NCI-H1417 (cell line): ENCODE measurements at places on chromosomes 6 and 20.
A peak's percentile ranks its signal among the peaks of the same experiment; 100 is the strongest.

DNA sequence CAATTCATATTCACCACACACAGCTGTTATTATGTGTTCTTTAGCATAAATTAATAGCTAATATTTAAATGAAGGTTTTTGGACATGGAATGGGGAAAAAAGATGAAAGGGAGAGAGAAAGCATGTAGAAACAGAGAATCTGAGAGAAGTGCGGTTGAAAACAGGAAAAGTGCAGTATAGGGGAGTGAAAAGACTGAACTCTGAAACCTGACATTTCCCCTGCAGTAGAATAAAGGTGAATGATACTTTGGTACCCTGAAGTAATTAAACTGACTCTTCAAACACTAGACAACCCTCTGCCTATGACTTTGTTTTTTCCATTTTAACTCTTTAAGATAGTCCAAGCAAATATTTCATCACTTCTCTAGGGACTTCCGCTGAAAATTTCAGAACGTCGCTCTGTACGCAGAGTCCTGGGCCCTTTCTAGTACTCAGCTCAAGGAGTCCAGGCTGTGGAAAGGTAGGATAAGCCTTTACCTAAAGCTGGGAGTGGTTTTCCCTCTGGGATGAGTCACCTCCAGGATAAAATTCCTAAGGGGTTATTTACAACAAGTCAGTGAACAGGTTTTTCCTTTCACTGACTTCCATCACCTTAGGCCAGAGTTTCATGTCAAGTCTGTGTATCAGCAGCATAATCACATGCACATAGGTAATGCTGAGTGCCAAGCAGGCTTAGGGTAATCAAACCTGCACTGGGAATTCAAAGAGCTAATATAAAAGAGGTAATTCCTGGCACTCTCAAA lies 614.5 kb downstream of the PKHD1 start:
- DNase-seq = no peak

GRCh38 chr6:144220031-144220790 lies 64.9 kb upstream of the UTRN start:
- no peak for DNase-seq

DNA sequence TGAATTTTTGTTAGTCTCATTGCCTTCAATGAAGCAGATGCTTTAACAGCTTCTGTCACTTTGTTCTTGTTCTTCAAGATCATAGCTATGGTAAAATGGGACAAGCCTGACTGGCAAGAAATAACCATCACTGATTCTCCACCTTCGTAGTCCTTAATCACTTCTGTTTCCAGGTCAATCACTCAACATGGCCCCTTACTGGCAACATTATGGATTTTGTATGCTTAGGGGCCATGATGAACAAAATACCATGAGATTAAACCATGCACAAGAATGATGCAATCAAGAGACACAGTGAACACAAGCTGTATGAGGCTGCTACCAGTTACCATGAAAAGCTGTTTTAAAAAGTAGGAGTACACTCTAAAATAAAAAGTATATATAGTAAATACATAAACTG lies 32.8 kb downstream of the ADNP start:
- no peak for DNase-seq

- DNase-seq = peak; percentile 29
Measured at GRCh38 chr6:9527679-9528286, 887.1 kb downstream of the TFAP2A start.

GRCh38 chr6:141688916-141689315 lies 443.8 kb upstream of the GJE1 start:
- no peak for DNase-seq

- DNase-seq = peak; percentile 18
Measured at GRCh38 chr6:118333772-118334171, 214.3 kb upstream of the PLN start.

DNA sequence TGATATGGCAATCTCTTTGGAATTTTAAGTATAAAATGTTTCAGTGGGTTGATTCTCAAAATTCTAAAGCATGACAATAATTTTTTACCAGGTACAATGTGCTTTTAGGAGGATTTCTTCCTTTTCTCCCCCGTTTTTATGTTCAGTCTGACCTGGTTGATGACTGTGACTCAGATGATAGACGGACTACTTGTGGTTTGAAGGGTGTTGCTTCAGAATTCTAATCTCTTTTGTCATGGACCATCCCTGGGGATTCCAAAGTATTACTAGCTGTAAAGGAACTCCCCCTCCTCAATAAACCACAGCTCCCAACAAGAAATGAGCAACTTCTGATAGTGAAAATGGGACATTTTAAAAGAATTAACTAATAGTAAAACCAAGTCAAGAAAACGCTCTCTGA lies 34.9 kb upstream of the TNFAIP3 start:
- no peak for DNase-seq

DNA sequence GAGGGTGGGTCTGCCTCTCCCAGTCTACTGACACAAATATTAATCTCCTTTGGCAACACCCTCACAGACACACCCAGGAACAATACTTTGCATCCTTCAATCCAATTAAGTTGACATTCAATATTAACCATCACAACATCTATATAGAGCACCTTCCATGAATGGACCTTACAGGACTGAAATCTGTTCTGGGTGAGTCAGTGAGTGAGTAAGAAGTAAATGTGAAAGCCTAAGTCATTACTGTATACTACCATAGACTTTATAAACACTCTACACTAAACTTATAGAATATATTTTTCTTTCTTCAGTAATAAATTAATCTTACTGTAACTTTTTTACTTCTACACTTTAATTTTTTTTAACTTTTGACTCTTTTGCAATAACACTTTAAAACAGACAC lies 993.8 kb upstream of the MAP3K7 start:
- DNase-seq = no peak

GRCh38 chr6:35089935-35090505 lies 51.1 kb downstream of the TCP11 start:
- no peak for DNase-seq

GRCh38 chr6:21395121-21395520 lies 198.4 kb upstream of the SOX4 start:
- DNase-seq = no peak

DNA sequence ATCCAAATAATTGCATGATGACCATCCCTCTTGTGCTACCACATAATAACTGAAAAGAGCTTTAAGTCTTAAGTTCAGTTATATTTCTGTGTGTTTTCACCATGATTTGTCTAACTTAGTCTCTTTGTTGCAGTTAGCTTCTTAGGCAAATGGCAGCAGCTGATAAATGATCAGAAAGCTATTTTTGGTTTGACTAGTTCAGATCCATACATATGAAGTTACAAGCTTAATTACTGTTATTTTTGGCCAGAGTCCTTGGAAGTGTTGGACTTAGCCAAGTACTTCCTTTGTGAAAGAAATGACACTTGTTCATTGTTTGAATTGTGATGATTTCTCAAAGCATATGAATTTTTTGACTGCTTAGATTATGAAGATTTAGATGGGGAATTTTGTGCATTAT lies 54.2 kb downstream of the HIVEP1 start:
- no peak for DNase-seq

DNA sequence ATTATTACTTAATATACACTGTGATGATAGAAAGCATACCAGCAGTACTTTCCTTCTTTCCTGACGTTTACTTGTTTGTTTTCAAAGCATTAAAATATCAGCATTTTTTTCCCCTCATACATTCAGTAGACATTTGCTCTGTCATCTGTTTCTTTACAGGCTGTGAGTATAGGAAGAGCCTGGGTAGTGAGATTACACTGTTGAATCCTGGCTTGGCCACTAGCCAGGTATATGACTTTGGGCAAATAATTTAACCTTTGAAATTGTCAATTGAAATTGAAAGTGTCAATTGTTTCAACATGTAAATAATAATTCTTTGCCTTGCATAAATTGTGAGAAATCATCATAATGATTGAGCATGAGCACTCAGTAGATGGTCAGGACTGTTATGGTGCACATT lies 336.2 kb downstream of the CDKAL1 start:
- DNase-seq = peak; percentile 16

DNA sequence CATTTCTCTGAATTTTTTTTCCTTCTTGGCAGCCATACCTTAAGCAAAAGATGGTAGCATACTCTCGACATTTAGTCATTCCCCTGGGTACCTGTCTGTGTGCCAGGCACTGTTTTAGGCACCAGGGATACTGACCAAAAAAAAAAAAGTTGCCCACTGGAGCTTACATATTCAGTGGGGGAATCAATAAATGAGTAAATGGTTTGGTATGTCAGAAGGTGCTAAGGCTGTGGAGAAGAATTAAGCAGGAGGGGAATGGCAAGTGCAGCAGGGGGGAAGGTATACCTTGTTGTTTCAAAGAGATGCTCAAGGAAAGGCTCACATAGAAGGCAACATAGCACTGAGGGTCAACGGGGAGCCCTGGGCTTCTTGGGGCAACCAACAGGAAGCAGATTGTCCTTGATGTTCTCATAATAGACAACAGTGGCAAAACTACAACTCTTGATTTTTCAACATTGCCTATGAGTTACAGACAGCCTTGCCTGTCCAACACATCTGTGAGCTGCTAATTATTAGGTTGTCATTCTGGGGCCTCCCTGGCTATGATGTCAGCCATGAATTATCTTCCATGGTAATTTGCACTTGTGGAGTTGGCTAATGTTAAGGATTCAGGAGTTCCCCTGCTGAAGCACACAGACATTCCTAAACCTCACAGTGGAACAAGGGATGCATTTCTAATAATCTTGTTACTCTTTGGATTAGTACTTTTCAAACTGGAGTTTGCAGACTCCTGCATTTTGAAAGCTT lies 19.6 kb downstream of the NT5E start:
- DNase-seq = no peak

DNA sequence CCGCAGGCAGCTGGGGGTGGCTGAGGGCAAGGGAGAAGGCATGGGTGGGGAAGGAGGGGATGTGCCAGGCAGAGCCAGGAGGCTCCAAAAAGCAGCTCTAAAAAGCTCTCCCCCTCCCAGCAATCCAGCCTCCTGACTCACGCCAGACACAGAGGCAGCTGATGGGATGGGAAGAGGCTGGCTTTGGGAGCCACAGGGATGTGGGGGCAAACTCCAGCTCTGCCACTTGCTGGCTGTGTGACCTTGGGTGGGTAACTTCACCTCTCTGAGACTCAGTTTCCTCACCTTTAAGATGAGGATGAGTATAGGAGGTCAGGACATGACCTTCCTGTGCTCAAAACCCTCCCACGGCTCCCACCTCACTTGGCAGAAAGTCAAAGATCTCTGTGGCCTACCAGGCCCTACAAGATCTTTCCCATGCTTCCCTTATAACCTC lies 148.9 kb downstream of the CEBPB start:
- no peak for DNase-seq

GRCh38 chr20:4916971-4917881 lies 84.1 kb downstream of the SLC23A2 start:
- DNase-seq = no peak

GRCh38 chr6:138145402-138145801 lies 16.3 kb upstream of the ARFGEF3 start:
- DNase-seq = no peak

DNA sequence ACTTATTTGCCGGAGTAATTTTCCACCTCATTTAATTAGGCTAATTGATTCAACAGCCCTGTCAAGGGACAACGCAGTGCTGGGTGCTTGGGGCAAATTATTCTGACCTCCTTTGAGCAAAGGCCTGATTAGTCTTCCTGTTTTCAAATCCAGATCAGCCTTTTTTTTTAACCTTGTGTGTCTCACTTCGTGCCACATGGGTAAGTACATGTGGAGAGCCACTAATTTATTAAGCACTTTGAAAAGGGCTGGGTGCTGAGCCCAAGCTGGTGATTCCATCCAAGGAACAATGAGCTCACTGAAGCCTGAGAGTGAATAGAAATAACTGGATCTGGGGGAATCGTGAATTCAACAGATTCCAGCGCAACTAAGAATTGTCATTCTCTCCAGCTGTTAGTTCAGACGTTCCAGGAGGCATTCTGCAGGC lies 229.3 kb downstream of the CLIC5 start:
- DNase-seq = peak; percentile 96

DNA sequence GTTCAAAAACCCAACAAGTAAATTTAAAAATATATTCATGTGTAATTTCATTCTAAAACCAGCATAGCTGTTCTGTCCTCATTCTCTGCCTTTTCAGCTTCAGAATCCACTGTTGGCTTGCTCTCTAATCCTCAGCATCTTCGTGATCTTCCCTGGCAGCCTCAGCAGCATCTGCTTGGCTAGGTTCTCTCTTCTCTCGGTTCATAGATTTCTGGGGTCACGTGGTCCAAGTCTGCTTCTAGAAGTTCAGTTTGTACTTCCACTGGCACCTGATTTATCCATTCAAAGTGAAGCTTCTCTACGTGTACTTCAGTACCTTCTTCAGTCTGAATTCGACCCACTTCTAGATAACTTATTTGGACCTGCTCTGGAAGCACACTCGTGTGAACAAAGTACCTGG lies 245.7 kb downstream of the EPM2A start:
- no peak for DNase-seq

DNA sequence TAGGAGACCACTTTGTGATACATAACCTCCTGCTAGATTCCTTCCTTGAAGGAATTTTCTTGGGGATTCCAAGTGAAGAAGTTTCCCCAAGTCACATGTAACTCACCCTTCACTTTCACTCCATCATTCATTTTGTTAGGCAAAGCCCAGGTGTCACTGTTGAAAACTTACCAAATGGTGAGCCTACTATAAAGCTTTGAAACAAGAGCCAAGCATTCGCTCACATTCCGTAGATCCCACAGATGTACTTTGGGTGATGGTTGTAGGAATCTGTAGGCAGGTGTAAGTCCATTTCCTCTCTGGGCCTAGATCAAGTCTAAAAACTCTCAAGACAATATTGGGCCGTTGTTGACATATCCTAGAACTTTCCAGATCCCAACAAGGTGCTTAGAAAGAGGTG lies 74.1 kb downstream of the PRDM1 start:
- DNase-seq = no peak

DNA sequence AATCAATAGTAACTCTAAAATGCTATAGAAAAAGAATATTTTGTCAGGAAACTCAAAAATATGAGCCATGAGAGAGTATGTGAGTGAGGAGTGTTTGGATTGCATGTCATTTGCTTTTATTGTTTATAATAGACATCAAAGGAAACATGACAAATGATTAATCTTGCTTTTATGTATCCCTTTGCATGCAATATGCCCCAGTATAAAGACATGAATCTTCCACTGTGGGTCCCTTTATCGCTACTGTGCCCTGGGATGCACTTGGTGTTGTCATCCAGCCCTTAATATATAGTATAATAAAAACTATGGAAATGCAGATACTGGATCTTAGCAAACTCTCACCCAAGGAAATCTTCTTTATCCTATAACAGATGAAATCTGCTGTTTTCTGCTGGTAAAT lies 77.3 kb downstream of the LAMA4 start:
- no peak for DNase-seq

DNA sequence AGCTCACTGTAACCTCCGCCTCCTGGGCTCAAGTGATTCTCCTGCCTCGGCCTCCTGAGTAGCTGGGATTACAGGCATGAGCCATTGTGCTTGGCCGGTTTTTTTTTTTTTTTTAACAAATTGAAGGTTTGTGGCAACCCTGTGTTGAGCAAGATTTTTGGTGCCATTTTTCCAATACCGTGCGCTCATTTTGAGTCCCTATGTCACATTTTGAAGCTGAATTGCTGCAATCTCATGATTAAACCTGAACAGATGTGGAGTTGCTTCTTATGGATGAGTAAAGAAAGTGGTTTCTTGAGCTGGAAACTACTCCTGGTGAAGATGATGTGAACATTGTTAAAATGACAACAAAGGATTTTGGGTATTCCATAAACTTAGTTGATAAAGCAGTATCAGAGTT lies 16.6 kb downstream of the SASH1 start:
- DNase-seq = no peak

- DNase-seq = no peak
Measured at GRCh38 chr6:112879920-112880413, 532.8 kb downstream of the RFPL4B start.

GRCh38 chr6:69216127-69216526 lies 580.7 kb downstream of the LMBRD1 start:
- no peak for DNase-seq
